Endothelial cell (in vitro differentiated cells): ENCODE measurements at places on chromosomes 7 and 10.

DNA sequence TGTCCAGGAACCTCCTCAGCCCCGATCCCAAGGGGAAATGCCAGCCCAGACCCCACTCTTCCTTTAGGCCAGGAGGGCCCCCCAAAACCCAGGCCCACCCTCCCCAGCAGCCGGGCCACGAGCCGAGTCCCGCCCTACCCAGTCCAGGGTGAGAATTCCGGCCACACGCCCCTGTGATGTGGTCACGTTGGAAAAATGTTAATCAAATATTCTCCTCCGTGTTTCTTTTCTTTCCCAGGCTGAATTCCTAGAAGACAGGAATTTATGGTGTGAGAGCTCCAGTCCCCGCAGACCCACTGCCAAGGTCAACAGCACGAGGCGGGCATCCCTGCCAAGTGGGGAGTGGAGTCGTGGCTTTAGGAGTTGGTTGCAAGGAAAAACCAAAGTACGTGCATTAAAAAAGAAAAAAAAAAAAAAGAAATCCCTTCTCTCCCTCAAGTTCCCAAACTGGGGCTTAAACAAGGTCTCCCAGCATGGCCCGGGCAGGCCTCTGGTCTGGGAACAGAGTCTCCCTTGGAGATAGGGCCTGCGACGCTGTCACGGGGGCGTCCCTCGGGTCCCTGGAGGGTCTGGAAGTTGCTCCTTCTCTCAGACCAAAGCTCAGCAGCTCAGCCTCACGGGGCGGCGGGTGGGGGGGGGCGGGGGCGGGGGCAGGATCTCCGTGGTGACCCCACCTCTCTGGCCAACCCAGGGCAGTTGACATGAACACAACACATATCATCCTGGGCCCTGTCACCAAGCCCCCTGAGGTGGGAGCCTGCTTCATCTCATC, 28.1 kb upstream of the ELN start:
- H3K4me3 ChIP-seq, result no peak overlapping the region
- H3K4me1 ChIP-seq, result peaks cover 14% of the 10 kb centered on the region
- no peak overlapping the region for H3K27ac ChIP-seq
- H3K36me3 ChIP-seq, result peaks cover 5% of the 10 kb centered on the region
- H3K27me3 ChIP-seq, result peaks cover 6% of the 10 kb centered on the region

GRCh38 chr10:117945651-117946050, 101.1 kb downstream of the RAB11FIP2 start:
- no peak overlapping the region for H3K27ac ChIP-seq
- no peaks in the 10 kb centered on the region for H3K4me1 ChIP-seq
- DNase-seq, result no peak
- no peak overlapping the region for H3K4me3 ChIP-seq
- no peaks in the 10 kb centered on the region for H3K27me3 ChIP-seq

DNA sequence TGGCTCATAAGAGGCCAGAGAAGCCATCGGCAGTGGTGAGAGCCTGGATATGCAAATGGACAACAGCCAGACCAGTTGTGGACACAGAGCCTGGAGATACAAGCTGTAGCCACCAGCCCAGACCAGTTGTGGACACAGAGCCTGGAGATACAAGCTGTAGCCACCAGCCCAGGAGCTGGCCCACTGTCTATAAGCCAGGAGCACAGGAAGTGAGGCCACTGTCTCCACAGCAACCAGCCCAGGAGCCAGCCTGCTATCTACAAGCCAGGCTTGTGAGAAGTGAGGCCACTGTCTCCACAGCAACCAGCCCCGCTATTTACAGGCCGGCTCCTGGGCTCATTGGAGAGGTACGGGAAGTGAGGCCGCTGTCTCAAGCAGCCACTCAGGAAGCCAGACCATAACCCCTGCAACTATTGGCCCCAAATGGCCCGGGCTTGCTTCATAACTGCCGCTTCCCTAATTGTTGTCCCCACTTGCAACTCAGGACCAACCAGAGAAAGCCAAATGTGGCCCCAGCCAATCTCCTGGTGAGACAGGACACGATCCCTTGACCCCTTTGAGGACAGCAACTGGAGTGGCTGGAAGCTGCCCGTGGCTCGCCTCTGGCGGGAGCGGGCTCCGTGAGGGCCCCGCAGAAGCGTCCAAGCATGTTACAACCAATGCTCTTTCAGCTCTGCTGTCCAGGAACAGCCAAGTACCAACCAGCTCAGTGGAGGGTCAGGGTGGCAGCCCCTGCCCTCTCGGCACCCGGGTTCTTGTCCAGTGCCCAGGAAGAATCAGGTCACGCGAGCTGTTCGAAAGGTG, 44.1 kb upstream of the CNPY1 start:
- no peak for DNase-seq
- no peak overlapping the region for H3K27ac ChIP-seq
- no peak overlapping the region for H3K4me3 ChIP-seq
- peaks cover 5% of the 10 kb centered on the region for H3K4me1 ChIP-seq
- H3K27me3 ChIP-seq, result peaks cover 9% of the 10 kb centered on the region

DNA sequence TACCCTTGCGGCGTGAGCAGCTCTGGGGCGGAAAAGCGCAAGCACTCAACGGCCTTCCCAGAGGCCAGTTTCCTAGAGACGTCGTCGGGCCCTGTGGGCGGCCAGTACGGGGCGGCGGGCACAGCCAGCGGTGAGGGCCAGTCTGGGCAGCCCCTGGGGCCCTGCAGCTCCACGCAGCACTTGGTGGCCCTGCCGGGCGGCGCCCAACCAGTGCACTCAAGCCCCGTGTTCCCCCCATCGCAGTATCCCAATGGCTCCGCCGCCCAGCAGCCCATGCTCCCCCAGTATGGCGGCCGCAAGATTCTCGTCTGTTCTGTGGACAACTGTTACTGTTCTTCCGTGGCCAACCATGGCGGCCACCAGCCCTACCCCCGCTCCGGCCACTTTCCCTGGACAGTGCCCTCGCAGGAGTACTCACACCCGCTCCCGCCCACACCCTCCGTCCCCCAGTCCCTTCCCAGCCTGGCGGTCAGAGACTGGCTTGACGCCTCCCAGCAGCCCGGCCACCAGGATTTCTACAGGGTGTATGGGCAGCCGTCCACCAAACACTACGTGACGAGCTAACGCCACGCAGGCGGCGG, 12.6 kb downstream of the TRIM8 start:
- no peak for DNase-seq
- H3K27ac ChIP-seq, result no peak overlapping the region
- peaks cover 47% of the 10 kb centered on the region for H3K36me3 ChIP-seq
- H3K27me3 ChIP-seq, result peaks cover 24% of the 10 kb centered on the region
- peaks cover 38% of the 10 kb centered on the region for H3K4me1 ChIP-seq

DNA sequence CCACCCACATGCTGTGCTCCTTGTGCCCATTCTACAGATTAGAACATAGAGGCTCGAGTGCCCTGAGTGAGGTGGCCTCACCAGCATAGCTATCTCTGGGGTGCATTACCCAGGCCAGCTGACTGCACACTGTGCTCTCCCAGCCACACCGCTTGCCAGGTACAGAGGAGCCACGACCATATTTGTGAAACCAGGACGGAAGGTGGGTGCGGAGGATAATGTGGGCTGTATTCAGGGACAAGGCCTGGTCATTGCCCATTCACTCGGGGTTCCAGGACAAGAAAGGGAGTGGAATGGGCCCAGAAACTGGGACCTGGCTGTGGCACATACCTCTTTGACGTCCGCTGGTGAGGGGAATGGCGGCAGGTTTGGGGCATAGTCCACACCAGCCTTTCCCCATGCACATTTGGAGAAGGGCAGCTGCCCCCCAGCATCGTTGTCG, 236.0 kb downstream of the TNS3 start:
- peaks cover 1% of the 10 kb centered on the region for H3K27me3 ChIP-seq
- no peak overlapping the region for H3K4me3 ChIP-seq
- peaks cover 10% of the 10 kb centered on the region for H3K4me1 ChIP-seq
- H3K36me3 ChIP-seq, result no peaks in the 10 kb centered on the region

DNA sequence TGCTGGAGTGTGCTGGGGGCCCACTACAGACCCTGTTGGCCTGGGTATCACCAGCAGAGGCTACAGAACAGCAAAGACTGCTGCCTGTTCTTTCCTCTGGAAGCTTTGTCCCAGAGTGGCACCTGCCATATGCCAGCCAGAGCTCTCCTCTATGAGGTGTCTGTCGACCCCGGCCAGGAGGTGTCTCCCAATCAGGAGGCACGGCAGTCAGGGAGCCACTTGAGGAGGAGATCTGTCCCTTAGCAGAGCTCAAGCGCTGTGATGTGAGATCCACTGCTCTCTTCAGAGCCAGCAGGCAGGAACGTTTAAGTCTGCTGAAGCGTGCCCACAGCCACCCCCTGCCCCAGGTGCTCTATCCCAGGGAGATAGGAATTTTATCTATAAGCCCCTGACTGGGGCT, 316.2 kb downstream of the ETV1 start:
- H3K36me3 ChIP-seq, result peaks cover 3% of the 10 kb centered on the region
- H3K4me3 ChIP-seq, result no peak overlapping the region
- H3K27ac ChIP-seq, result no peak overlapping the region

- no peak overlapping the region for H3K4me3 ChIP-seq
- H3K27ac ChIP-seq, result no peak overlapping the region
- peaks cover 22% of the 10 kb centered on the region for H3K27me3 ChIP-seq
These were observed 590.6 kb downstream of the DNAJB6 start for GRCh38 chr7:157927313-157927925.

- no peak overlapping the region for H3K27ac ChIP-seq
- no peak for DNase-seq
- peaks cover 25% of the 10 kb centered on the region for H3K4me1 ChIP-seq
- H3K4me3 ChIP-seq, result no peak overlapping the region
- H3K36me3 ChIP-seq, result peaks cover 17% of the 10 kb centered on the region
These were observed 8.3 kb downstream of the NAMPT start for GRCh38 chr7:106276513-106276912.

GRCh38 chr7:82506208-82506607, 62.6 kb upstream of the CACNA2D1 start:
- DNase-seq, result no peak
- H3K4me1 ChIP-seq, result no peaks in the 10 kb centered on the region
- H3K27ac ChIP-seq, result no peak overlapping the region
- peaks cover 2% of the 10 kb centered on the region for H3K27me3 ChIP-seq
- H3K36me3 ChIP-seq, result no peaks in the 10 kb centered on the region

DNA sequence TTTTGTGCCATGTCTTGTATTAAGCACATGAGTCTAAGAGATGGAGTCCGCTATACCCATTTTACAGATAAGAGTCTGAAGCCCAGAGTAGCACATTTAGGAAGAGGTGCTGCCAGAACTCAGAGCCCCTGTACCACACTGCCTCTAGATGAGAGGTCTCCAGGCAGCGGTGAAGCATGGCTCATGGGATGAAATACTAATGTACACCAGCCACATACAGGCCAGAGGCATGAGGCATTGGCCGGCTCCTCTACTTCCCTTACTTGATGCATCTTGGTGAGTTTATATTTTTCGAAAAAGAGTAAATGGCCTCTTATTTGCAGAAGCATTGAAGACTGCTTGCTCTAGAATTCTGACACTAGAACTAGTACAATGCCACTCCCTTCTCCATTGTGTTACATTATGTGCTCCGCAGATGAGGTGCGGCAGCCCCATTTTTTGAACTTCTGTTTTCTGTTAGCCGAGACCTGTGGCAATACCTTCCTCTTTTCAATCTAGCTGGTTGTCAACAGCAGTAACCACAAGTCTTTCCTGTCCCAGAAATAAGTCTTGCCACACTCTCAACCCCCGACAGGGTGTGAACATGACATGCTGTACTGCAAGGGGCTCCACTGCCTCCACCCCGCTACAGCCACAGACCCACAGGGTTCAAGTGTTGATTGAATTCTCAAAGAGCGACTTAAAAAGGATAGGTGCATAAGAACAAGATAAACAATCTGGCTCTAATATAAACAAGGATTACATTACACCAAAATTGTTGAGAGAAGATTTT, 145.3 kb downstream of the CELF2 start:
- H3K27ac ChIP-seq, result no peak overlapping the region
- H3K27me3 ChIP-seq, result peaks cover 12% of the 10 kb centered on the region
- H3K4me1 ChIP-seq, result peaks cover 31% of the 10 kb centered on the region
- no peak overlapping the region for H3K4me3 ChIP-seq
- H3K36me3 ChIP-seq, result no peaks in the 10 kb centered on the region

GRCh38 chr10:1626410-1626809, 110.9 kb downstream of the ADARB2 start:
- H3K27me3 ChIP-seq, result peaks cover 6% of the 10 kb centered on the region
- no peak overlapping the region for H3K27ac ChIP-seq
- peaks cover 4% of the 10 kb centered on the region for H3K36me3 ChIP-seq
- no peak overlapping the region for H3K4me3 ChIP-seq
- no peak for DNase-seq

- H3K4me1 ChIP-seq, result no peaks in the 10 kb centered on the region
- no peak for DNase-seq
- H3K27ac ChIP-seq, result no peak overlapping the region
- H3K36me3 ChIP-seq, result peaks cover 8% of the 10 kb centered on the region
- H3K27me3 ChIP-seq, result peaks cover 18% of the 10 kb centered on the region
- H3K4me3 ChIP-seq, result no peak overlapping the region
These were observed 57.5 kb downstream of the GLRX3 start for GRCh38 chr10:130193493-130194193.

DNA sequence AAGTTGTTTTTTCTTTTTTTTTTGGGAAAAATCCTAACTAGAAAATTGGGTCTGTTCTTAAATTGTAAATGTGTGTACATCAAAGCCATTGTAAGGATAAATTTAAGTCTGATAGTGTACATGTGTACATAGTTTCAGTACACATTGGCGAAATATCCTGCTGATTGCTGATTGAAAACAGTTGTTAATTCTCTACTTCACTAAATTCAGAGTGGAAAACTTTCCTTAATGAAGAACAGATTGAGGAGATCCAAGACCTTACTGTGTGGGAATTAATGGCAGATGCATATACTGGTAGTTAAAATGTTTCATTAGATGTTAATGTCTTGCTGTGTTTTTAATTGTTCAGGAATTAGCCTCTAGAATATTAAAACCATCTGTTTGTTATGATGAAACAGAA, 506.0 kb downstream of the AUTS2 start:
- H3K4me1 ChIP-seq, result peaks cover 2% of the 10 kb centered on the region
- H3K27me3 ChIP-seq, result peaks cover under 1% of the 10 kb centered on the region
- no peak overlapping the region for H3K4me3 ChIP-seq

DNA sequence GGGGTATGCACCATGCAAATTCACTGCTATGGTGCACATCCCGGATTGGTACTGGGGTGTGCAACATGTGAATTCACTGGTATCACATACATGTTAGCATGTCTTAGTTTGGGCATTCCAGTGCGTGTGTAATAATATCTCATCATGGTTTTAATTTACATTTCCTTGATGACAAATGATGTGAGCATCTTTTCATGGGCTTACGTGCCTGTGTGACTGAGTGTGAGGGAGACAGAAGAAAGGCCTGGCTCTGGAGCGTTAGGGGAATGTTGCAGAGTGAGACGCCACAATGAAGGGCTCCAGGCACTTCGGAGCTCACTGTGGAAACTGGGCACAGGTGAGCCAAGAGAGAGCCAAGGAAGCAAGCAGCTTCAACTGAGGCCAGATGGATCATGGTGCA, 162.6 kb downstream of the UBE2H start:
- no peak overlapping the region for H3K4me3 ChIP-seq
- peaks cover 3% of the 10 kb centered on the region for H3K36me3 ChIP-seq
- no peak overlapping the region for H3K27ac ChIP-seq

- no peaks in the 10 kb centered on the region for H3K36me3 ChIP-seq
- no peaks in the 10 kb centered on the region for H3K4me1 ChIP-seq
- peaks cover 12% of the 10 kb centered on the region for H3K27me3 ChIP-seq
- no peak overlapping the region for H3K4me3 ChIP-seq
- no peak overlapping the region for H3K27ac ChIP-seq
These were observed 52.9 kb downstream of the CAMK2B start for GRCh38 chr7:44272456-44272855.

GRCh38 chr7:72097226-72097625, 314.9 kb downstream of the CALN1 start:
- no peak for DNase-seq
- H3K4me3 ChIP-seq, result no peak overlapping the region
- H3K27me3 ChIP-seq, result peaks cover 3% of the 10 kb centered on the region
- no peaks in the 10 kb centered on the region for H3K4me1 ChIP-seq
- no peaks in the 10 kb centered on the region for H3K36me3 ChIP-seq
